ENCODE measurements at places on chromosomes 7 and 10. TPM values are rescaled to one million over a fixed set of nuclear protein-coding genes. Genes with fewer than 3 reads are reported as not detected.

Gene EPHA1
- 0.87 TPM for total RNA-seq

Gene GBX1
- 1.3 TPM for total RNA-seq

Gene BUD31
- total RNA-seq: 165 TPM

Gene EXOC6
- total RNA-seq: 18.1 TPM

Gene HOGA1
- 3.7 TPM for total RNA-seq

Gene HOXA5
- 70.4 TPM for total RNA-seq

Gene ZNF804B
- total RNA-seq: 0.26 TPM

Gene COMMD3
- total RNA-seq: 76.6 TPM

Gene TAS2R3
- total RNA-seq: 0.64 TPM

Gene MAGI2
- 83.1 TPM for total RNA-seq

Gene PTPRN2
- not detected for total RNA-seq

Gene TYSND1
- 6.1 TPM for total RNA-seq

Gene FAM237B
- not detected for total RNA-seq

Gene ZNF488
- not detected for total RNA-seq

Gene CALML5
- not detected for total RNA-seq

Gene MBLAC1
- total RNA-seq: 4.0 TPM

Gene DNAJC1
- total RNA-seq: 24.4 TPM

Gene CPVL
- total RNA-seq: 11.9 TPM

Gene NXPH1
- 3.0 TPM for total RNA-seq

Gene DRGX
- total RNA-seq: not detected

Gene AGAP4
- 8.5 TPM for total RNA-seq

Gene FGFR2
- 43.6 TPM for total RNA-seq

Gene SPDYE6
- 0.56 TPM for total RNA-seq

Gene ASAH2B
- 9.4 TPM for total RNA-seq

Gene GRID2IP
- 0.07 TPM for total RNA-seq

Gene AKR1C4
- not detected for total RNA-seq

Gene ARMH3
- 17.0 TPM for total RNA-seq

Gene CDK13
- total RNA-seq: 48.2 TPM

Gene ASB15
- 0.06 TPM for total RNA-seq

Gene CASTOR2
- total RNA-seq: 14.5 TPM

Gene KNDC1
- 0.23 TPM for total RNA-seq

Gene SPRN
- 5.8 TPM for total RNA-seq

Gene GPRIN2
- total RNA-seq: 0.30 TPM

Gene LDB3
- 0.45 TPM for total RNA-seq

Gene WEE2
- total RNA-seq: 0.30 TPM

Gene DOCK1
- 11.9 TPM for total RNA-seq

Gene FAM25C
- not detected for total RNA-seq

Gene PAXIP1
- 9.8 TPM for total RNA-seq

Gene PHKG1
- total RNA-seq: 1.3 TPM

Gene ATP6V0E2
- 67.7 TPM for total RNA-seq

Gene FBXL13
- total RNA-seq: 1.8 TPM

Gene MSMB
- not detected for total RNA-seq

Gene ANKRD30A
- not detected for total RNA-seq

Gene GLCCI1
- 18.1 TPM for total RNA-seq

Gene MINPP1
- 28.7 TPM for total RNA-seq

Gene EBLN1
- total RNA-seq: not detected

Gene ENO4
- total RNA-seq: 0.68 TPM

Gene ZDHHC4
- 69.8 TPM for total RNA-seq

Gene SLC16A12
- total RNA-seq: not detected

Gene TMEM120A
- 20.4 TPM for total RNA-seq

Gene FRG2B
- total RNA-seq: 0.14 TPM

Gene ANXA11
- 65.6 TPM for total RNA-seq

Gene RSU1
- 36.0 TPM for total RNA-seq

Gene PPP1R17
- 111 TPM for total RNA-seq

Gene RBP3
- 0.24 TPM for total RNA-seq

Gene CREM
- 23.5 TPM for total RNA-seq

All from motor neuron (in vitro differentiated cells).